Inflammatory macrophage treated with lipopolysaccharide for 4 hours (primary cell): ENCODE measurements at places on chromosomes 12 and 14.

DNA sequence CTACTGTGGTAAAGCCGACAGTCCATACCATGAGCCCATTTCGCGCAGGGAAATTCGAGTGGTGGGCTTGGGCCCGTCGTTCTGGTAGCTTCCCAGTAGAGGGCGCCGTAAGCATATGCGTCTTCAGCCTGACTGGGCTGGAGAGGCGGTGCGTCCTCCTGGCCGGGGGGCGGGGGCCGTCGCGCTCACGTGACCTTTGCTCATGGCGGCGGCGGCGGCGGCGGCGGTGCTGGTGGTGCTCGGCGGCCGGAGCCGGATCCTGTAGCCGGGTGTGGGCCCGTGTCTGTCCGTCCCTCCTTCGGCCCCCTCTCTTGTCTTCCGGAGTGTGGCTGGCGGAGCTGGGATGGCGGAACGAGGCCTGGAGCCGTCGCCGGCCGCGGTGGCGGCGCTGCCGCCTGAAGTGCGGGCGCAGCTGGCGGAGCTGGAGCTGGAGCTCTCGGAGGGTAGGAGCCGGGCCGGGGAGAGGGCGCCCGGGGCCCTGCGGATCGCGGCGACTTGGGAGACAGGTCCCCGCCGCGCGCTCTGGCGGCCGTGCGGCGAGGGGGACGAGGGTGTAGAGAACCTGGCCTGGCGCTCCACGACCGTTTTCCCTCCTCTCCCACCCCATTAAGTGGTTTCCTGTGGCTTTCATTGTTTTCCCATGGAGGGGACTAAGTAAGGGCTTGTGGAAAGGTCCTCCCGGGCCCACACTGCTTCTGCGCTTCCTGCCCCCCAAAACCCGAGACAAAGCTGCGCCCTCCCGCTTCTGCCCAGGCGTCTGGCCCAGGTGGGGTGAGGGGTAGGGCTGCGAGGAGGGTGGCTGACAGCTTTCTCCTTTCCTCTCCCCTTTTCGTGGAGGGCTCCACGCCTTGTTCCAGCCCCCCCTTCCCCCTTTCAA lies at the start of gene DIP2B:
Gene DIP2B, plus strand, starts transcription at position 188 of the 877 bp plus-strand sequence. Its CDS starts 156 bp downstream, at position 344.
- peak; percentile 93 for DNase-seq

- no peak for DNase-seq
These were observed 15.3 kb upstream of the BCL7A start for GRCh38 chr12:122006186-122006926.

DNA sequence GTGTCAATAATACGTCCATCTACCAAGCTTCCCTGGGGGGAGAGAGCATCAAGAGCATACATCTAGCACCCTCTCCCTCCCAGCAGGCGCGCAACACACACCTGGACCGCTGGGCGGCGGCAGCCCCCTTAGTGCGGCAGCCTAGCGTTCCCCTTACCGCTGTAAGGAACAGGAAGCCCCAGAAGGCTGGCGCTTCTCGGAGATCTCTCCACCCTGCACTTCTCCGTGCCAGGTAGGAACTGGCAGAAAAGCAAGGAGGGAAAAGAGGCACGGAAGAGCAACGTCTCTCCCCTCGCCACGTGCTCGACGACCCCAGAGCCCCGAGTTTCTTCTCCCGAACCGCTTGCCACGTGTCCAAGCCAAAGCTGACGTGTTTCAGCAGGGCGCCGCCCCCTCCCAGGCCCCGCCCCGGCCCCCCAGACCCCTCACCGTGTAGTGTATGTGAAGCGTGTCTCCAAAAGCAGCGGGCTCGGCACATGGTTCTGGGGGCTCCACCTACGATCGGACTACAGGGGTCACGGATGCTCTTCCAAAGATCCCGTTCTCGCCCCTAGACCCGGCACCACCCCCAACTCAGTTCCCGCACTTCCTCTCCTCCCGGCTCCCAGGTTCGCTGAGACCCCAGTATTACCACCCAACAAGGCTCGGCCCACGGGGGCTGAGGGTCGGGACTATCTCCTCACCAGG lies 532 bp downstream of the FKBP11 start:
- no peak for DNase-seq

GRCh38 chr12:41286426-41286825 lies 98.3 kb downstream of the PDZRN4 start:
- DNase-seq: no peak

GRCh38 chr14:35223927-35224326 lies 68.3 kb upstream of the PSMA6 start:
- DNase-seq: peak; percentile 21

- no peak for DNase-seq
These were observed 9.5 kb downstream of the ZFYVE21 start for GRCh38 chr14:103725001-103725682.

GRCh38 chr12:15733136-15733535 lies 56.1 kb downstream of the EPS8 start:
- no peak for DNase-seq

- DNase-seq: no peak
These were observed 127.8 kb downstream of the HELB start for GRCh38 chr12:66430106-66430505.

DNA sequence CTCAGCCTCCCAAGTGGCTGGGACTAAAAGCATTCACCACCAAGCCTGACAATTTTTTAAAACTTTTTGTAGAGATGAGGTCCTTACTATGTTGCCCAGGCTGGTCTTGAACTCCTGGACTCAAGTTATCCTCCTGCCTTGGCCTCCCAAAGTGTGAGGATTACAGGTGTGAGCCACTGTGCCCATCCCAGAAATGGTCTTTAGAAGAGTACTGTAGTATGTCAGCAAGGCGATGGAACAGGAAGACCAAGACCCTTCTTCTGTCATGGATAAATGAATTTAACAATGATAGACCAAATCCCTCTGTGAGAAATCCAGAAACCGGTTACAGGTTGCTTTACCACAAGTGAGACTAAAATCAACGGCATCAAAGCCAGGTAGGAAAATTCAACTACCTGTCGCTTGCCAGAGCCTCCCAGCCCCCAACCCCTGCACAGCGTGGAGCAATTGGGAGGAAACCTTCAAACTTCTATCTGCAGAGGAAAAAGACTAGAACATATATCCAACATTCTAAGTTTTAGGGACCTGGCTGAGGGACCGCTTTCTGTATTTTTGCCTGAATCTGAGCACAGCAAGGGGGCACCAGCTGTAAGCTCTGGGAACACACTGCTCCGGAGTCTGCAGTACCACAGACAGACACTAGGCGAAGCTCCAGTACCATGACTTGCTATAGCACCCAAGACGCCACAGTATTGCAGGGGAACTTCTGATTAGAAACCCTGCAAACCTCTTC lies 51.3 kb downstream of the CPSF6 start:
- peak; percentile 88 for DNase-seq

- no peak for DNase-seq
These were observed 466 bp downstream of the SAV1 start for GRCh38 chr14:50667684-50667995.

DNA sequence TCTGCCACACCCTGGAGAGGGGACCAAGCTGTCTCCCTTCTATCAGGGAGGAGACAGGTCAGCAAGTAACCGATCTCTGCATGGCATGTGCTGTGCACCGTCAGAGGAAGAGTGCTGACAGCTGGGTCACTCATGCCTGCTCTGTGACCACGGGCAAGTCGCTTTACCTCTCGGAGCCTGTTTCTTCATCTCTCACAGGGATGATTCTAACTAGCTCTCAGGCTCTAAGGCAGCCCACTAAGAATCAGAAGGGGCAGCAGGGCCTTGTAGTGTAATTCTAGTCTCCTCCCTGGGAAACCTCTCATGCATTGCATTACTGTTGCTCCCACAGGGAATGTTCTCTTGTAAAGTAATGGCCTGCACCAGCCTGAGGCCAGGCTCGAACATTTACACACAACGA lies 11.9 kb downstream of the CD9 start:
- no peak for DNase-seq

DNA sequence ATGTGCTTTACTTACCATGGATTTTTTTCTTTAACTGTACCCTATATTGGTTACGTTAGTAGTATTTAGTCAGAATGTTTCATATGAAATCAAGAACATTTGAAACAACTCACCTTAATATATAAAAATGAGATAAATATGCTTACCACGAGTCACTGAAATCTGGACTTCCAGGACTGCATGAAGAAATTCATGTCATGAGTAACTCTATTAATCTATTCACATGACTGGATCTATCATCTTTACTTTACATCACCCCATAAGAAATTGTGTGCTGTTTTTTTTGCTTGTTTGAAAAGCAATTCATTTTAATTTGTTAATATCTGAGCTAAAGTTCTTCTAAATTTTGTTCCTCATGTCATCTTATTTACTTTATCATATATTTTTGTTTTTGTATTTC lies 5.2 kb downstream of the EPYC start:
- DNase-seq: no peak

DNA sequence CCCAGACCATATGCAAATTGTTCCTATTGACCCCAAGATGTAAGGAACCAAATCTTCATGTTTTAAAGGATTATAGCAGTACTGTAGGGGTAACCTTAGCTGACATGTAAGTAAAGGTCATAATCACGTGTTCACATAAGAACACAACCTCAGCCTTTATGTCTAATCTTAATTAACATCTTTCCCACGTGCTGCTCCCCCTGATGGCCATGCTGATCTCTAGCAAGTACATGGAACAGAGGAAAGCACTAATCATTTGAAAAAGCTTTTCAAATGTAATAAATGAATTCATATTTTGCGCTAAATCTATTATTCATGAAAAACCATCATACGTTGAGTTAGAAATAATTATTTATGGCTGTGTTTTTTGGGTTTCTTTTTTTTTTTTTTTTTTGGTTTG lies 30.5 kb upstream of the ITPR2 start:
- DNase-seq: no peak

GRCh38 chr12:50317203-50317602 lies 33.9 kb upstream of the LIMA1 start:
- no peak for DNase-seq

DNA sequence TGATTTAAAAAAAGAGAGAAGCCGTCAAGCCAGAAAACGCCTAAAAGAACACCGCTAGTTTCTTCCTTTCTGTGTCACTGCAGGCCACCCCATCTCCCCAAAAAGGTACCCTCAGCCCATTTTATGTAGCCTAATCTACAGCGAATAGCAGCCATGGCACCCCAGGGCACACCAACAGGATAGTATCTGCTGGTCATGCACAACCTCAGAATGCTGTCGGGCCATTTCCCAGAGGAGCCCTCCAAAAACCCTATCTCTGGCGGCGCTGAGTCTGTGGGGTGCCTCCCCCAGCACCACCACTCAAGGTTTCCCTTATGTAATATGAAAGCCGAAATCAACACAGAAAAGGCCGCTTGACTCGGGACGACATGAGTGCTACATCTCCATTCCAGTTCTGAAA lies 98.9 kb downstream of the BCL11B start:
- DNase-seq: no peak

- no peak for DNase-seq
These were observed 63.4 kb downstream of the BEGAIN start for GRCh38 chr14:100523843-100524169.

DNA sequence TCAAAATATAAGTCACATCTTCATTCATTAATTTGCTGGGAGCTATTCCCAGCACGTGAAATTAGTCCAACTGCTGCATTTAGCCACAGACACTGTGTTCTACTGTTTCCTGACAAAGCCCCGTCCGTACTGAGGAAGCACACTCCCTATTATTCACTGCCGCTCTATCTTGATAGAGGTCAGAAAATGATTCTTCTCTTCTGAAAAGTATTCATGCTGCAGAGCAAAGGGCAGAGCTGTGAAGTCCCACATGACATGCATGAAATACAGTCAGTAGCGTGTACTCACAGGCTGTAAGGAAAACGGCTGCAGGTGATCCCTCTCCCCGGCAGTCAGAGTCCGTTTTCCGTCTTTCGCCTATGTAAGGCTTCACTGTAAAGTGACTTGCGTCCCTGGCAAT lies 302.5 kb upstream of the FKBP4 start:
- no peak for DNase-seq

GRCh38 chr12:27624586-27624985 lies 71.7 kb upstream of the REP15 start:
- DNase-seq: no peak

DNA sequence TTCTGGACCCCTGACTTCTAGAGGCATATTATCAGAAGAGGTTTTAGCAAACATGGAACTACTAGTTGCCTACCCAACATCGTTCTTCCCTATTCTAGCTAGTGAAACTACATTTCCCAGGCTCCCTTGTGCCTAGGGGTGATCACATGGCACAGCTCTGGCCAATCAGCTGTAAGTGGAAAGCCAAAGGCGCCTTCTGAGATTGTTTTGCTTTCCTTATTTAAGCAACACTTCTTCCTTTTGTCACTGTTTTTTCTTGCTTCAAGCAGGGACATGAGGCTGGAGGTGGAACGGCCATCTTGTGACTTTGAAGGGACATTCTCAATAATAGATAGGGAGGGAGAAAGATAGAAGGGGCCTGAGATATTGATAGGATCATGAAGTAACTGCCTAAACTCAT lies 136.7 kb downstream of the ZNF664 start:
- peak; percentile 39 for DNase-seq

DNA sequence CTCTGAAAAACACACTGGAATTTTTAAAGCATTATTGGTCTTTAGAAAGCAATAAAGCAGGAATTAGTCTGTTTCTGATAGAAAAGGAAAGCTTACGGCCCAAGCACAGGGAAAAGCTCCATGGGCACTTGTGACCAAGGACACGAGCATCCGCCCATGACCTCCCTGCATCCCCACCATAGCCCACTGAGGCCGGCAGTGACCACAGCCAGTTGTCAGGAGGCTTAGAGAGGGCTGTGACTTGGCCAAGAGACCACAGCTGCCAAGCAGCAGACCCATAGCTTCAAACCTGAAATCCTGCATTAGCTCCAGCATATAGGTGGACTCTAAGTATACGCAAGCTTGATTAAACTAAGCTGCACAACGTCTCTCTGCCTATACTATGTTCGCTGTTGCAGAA lies 8.9 kb downstream of the SETD3 start:
- DNase-seq: no peak

GRCh38 chr12:28189784-28190320 lies 404 bp upstream of the CCDC91 start:
- DNase-seq: no peak

DNA sequence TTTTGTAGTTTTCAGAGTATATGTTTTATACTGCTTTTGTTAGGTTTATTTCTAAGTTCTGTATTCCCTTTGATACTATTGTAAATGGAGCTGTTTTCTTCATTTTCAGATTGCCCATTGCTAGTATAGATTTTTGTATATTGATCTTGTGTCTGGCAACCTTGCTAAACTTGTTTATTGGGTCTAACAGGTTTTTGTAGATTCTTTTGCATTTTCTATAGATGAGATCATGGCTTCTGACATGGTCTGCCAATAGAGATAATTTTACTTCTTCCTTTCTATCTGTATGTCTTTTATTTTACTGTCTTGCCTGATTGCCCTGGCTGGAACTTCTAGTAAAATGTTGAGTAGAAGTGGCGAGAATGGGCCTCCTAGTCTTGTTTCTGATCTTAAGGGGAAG lies 40.3 kb downstream of the ANKRD9 start:
- DNase-seq: no peak

DNA sequence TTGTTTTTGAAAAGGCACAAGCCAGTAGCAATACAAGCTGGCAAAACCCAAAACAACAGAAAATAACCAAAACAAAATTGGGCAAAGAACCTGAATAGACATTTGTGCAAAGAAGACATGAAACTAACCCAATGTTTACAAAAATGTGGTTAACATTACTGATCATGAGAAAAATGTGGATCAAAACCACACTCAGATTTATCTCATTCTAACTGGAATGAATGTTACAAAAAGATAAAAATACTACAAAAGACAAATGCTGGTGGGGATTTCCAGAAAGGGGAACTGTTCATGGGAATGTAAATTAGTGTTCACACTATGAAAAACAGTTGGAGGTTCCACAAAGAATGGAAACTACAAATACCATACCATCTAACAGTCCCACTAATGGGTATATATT lies 26.6 kb downstream of the ASCL4 start:
- DNase-seq: no peak
